HepG2 (cell line): ENCODE measurements at places on chromosomes 7 and 10.
A peak's percentile ranks its signal among the peaks of the same experiment; 100 is the strongest.

DNA sequence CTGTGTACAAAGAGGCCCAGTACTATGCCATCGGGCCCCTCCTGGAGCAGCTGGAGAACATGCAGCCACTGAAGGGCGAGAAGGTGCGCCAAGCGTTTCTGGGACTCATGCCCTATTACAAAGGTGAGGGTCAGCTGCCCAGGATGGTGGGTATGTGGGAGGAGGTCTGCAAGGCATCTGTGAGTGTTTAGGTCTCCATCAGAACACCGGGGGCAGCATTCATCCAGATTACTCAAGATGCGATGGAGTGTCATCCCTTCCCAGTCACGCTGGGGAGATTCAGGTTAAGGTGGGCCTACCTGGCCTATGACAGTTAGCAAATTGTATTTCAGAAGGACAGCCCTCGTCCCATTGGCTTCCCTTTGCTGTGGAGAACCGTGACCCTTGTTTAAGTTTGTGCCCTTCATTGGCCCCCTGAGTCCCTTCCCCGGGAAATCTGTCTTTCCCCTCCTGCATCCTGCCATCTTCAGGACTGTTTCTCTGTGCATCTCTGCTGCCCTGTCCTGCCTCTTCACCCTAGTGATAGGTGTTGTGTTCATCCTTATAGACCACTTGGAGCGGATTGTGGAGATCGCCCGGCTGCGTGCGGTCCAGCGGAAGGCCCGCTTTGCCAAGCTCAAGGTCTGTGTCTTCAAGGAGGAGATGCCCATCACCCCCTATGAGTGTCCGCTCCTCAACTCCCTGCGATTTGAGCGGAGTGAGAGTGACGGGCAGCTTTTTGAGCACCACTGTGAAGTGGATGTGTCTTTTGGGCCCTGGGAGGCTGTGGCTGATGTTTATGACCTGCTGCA, 9.8 kb downstream of the KCTD7 start:
- no peak for DNase-seq

GRCh38 chr7:100694098-100694745, at the start of gene GIGYF1:
TSS of gene GIGYF1 (minus strand) at chr7:100694250. CDS start at chr7:100688238, 6,012 bp downstream.
- DNase-seq: peak; percentile 33

- no peak for DNase-seq
Observed at GRCh38 chr10:7312488-7312857, 98.4 kb downstream of the SFMBT2 start.

DNA sequence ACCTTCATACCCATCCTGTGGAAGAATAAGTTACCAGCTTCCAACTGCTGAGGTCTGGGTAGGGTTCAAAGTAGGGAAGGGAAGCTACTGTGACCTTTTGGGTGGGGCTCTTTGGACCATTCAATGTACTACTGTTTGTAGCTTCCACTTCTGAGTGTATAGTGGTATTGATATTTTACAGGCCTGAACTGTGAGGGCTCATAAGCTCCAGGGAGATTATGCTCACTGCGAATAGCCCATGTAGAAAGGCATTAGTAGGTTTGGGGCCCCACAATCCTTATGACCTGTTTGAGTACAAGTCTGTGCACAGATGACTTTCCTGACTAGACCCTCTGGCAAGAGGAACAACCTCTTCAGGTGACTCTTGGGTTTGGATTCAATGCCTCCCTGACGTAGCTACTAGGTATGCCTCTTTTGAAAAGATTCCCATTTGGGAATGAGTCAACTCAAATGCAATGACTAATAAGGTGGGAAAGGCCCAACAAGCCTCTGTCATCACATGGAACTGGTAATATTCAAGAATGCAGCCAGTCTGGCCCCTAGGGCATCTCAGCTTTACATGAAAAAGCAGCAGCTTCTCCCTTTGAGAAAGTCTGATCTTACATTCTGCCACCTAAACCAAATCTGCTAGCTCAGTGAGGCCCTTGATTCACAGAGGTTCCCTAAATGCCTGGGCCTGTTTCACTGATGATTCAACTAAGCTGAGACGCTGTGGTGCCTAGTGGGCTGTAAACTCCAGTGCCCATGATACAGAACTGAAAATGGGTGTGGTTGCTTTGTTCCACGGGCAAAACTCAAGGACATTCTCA, 79.8 kb downstream of the ABI1 start:
- DNase-seq: no peak

- no peak for DNase-seq
Observed at GRCh38 chr7:22998519-22998896, 15.4 kb downstream of the HYCC1 start.

- DNase-seq: no peak
Observed at GRCh38 chr10:59631882-59632807, 77.5 kb downstream of the SLC16A9 start.
